ENCODE measurements at places on chromosomes 2 and 18.
A peak's percentile ranks its signal among the peaks of the same experiment; 100 is the strongest.

DNA sequence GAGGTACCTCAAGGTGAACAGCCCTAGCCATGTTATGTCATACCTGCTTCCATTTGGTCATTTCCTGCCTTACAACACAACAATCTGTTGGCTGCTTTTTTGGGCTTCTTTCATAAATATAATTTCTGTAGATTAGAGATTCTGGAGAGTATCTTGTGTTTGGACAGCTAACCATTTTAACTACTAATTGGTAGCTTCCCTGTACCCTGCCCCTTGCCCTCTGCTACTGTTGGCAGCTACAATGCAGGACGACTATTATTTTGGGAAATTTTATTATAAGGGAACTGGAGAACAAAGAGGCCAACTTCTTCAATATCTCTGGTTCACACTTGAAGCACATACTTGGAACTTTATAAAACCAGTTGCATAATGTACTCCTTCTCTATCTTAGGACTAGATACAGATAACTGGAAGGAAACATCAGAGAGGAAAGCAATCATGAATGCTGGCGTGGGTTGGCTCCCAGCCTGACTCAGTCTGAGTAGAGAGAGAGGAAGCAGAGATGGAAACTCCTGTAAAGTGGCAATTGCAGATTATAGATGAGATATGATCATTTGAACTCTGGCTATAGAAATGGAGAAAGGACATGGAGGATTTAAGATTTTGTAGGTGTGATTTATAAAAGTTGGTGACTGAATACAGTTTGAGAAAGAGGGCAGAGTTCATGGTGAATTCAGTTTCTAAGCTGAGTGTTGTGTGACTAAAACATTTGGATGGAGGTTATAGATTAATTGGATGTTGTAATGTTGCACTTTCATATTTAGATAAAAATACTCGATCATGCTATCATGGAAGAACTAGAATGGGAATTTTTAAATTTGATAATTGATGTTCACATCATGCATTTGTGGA, 74.5 kb downstream of the MDH1 start:
- DNase-seq: no peak

- no peak for DNase-seq
Observed at GRCh38 chr2:26176279-26176615, 3.4 kb downstream of the GAREM2 start.

GRCh38 chr2:172102391-172103359, at the start of gene DLX2:
TSS of gene DLX2 (minus strand) at chr2:172102900. CDS start at chr2:172102538, 362 bp downstream.
- DNase-seq: peak; percentile 53

GRCh38 chr2:30722936-30723725, 84.1 kb downstream of the CAPN13 start:
- no peak for DNase-seq

DNA sequence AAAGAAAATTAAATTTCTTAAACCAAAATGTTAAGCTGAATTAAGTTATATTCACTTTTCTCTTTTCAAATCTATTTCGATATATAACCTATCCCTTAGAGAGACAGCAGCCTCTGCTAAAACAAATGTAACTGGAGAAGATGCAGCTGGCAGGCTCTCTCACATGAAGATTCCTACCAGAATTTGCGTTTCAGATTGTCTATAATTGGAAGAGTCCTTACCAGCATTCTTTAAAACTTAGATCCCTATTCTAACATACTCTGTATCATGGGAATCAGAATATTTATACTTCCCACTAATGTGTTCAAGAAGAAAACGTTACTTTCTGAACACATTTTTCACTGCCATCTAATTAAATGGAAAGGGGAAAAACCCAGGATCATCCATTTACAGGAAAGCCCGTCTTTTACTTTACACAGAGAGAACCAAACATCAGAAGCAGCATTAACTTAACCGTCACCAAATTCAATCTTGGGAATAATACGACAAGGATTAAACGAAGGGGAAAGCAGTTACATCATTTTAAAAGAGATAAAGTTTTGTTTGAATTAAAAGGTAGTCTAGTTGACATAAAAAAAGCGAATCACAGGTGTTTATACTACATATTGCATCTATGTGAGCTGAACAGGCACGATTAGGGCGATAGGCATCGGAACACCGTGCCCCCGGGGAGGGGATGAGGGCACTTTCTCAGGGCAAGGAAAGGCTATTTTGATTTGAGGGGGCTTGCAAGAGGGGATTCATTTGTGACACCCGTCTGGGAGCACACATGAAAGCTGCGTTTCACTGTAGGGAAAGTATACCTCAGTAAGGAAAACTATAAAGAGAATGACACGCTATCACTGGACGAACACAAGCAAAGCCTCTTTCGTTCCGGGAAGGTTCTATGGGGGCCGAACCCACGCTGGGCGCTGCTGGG, 1.3 kb downstream of the PTPN2 start:
- no peak for DNase-seq

- no peak for DNase-seq
Observed at GRCh38 chr2:23291239-23291638, 93.7 kb upstream of the KLHL29 start.

GRCh38 chr2:218710687-218711549, at the start of gene TTLL4:
TSS of gene TTLL4 (plus strand) at chr2:218710835. CDS start at chr2:218737677, 26,842 bp downstream.
- peak; percentile 98 for DNase-seq

GRCh38 chr2:68857202-68857845, 13.9 kb downstream of the BMP10 start:
- DNase-seq: no peak

GRCh38 chr2:25366629-25367028, 24.9 kb upstream of the DNMT3A start:
- no peak for DNase-seq

GRCh38 chr2:141647353-141647752, 483.5 kb downstream of the LRP1B start:
- no peak for DNase-seq

- no peak for DNase-seq
Observed at GRCh38 chr2:134683561-134684112, 35.2 kb downstream of the TMEM163 start.

GRCh38 chr2:207534417-207534816, 4.7 kb downstream of the CREB1 start:
- no peak for DNase-seq

GRCh38 chr18:33560686-33561370, 17.2 kb upstream of the ASXL3 start:
- no peak for DNase-seq

DNA sequence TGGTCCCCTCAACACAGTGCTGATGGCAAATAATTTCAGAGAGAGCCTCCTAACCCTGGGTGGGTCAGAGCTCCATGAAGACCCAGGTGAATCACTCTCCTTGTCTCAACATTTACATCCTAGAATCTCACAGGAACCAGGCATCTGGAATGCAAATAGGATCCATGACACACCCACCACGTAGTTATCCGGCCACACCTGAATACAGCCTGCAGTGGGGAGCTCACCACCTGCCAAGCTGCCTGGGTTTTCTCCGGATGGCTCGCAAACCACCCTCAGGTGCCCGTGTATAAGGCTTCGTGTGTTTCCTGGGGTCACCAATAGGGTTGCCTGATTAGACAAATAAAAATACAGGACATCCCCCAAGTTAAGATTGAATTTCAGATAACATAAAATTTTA, 9.9 kb downstream of the CHST10 start:
- DNase-seq: no peak

DNA sequence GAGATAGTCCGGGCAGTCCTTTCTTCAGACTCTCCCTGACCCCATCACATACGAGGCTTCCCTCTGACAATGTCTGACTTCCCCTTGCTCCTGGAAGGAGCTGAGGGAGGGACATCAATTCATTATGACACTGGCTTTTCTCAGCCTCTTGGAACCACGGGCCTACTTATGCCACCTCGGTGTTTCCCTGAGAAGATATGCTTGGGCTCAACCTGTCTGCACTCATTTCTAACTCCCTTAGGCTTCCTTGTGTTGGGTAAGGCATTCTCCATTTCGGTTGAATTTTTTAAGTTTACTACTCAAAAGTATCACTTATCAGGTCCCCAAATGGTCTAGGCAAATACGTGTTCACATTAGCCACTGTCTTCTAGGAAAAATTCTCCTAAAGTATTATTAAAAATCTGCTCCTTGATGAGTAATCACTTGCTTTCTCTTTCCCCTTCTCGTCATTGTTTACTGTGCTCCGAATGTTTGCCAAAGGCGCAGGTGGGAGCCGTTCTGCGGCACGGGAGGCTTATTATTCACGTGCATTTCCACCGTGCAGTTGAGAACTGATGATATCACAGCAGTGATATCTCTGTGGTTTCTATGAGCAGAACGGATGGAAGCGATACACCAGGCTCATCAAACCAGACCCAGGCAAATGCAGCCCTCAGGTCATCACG, 33.1 kb downstream of the ARL4C start:
- DNase-seq: no peak

DNA sequence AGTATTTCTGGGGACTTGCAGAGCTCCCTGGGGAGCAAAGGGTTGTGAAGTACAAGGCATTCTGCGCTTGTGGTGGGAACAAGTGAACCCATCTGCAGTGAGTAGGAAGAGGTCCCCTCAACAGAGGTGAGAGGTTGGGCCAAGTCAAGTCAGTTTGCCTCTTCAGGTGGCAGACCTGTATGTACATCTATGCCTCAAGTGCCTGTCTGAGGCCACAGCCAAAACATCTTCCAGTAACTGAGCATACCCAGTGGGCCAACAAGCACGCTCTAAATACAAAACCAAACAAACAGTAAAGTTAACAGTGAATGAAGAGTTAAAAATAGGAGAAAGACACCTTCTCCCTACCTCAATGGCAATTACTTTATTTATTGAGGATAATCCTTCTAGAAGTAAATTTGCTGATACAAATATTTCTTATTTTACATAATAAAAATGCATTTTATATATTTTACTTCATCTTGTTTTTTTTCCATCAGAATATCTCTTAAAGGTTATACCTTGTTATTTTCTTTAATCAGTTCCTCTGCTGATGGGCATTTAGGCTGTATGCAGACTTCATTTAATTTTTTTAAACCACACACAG, 2.5 kb downstream of the GYPC start:
- DNase-seq: no peak

DNA sequence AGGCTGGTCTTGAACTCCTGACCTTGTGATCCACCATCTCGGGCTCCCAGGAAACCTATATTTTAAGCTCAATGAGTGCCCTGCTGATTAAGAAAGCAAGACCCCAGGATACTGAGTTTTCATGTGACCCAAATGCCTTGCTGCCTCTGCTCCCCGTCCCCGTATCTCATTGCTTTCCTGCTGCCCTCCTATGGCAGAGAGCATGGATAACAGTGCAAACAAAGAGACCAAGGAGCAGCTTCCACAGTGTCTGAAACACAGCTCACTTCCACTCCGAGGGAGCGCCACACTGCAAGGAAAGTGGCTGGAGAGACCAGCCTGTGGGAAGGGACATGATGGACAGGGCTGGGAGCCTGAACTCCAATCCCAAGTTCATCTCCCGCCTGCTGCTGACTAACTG, 246.8 kb downstream of the TMEM182 start:
- DNase-seq: no peak

DNA sequence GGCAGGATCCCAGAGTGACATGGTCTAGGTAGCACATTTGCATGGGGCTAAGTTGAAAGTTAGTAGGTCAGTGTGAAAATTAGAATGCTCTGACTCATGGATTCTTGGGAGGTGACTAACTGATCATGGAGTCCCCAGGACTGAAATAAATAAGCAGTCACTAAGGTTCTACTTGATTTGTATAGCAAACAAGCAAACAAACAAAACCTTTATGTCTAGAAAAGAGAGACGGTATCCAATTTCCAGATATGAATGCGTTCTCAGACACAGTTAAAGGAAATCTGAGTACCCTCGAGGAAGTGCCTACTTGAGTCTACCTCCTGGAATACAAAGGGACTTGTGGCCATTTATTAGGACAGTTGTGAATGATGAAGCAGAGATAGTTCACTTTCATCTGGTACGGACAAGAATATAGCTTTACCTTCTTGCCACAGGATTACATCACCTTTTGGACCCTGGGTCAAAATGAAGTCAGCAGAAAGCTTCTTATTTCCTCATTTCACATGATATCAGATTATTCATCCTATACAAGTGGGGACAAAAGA, 54.3 kb upstream of the AGPS start:
- DNase-seq: no peak

- DNase-seq: no peak
Observed at GRCh38 chr2:106109675-106110424, 84.3 kb downstream of the UXS1 start.

DNA sequence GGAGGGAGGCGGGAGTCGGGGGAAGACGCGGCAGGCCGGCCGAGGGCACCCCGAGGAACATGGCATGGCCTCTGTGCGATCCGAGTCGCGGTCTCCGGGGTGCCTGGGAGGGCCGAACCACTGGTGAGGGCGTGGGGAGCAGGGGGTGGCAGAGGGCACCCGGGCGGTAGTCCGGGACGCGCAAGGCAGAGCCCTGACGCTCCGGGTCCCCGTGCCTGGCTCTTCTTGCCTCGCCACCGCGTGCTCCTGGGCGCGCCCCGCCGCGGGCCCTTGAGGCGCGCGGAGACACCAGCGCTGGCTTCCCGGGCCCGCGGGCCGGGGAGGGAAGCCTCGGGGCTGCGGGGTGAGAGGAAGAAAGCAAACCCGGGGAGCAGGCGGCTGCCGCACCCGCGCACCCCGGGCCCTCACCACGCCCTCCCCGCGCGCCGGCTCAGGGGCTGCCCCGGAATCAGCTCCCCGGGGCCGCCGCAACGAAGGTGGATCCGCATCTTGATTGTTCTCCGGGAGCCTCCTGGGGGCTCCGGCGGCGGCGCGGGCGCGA, 4.3 kb downstream of the SOX11 start:
- no peak for DNase-seq

- no peak for DNase-seq
Observed at GRCh38 chr2:164368896-164369295, 252.4 kb downstream of the GRB14 start.

- DNase-seq: peak; percentile 6
Observed at GRCh38 chr2:72145658-72146329, 1.9 kb downstream of the CYP26B1 start.

DNA sequence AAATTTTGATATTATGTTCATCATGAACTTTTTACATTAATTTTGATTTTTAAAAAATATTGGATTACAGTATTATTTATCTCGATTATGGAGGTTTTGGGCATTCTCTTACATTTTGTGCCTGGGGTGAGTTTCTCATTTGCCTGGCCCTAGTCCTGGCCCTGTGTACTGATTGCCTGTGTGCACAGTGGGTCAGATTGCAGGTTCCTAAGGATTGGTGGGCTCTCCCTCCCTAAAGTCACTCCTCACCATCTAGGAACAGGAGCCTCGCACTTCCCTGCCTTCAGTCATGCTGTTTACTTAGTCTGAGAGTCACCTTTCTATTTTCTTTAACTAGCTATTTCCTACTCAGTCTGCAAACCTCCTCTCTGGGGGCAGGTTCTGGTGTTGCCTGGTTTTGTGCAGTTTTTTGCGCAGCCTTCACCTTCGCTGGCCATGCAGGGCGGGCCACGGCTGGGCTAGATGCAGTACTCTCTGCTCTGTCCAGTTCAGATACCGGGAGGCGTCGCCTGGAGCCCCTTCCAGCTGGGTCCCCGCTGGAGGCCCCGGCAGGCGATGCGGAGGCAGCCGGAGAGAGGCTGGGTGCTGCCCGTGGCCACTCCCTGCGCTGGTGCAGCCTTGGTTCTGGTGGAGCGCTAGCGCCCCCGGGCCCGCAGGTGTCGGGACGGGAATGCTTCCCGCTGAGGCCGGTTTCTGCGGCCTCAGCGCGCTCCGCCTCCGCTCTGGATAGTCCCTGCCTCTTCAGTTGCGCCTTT, 23.3 kb upstream of the MC5R start:
- peak; percentile 72 for DNase-seq

All from midbrain (tissue), 1 donor.